ENCODE measurements at places on chromosomes 7 and 10.

GRCh38 chr10:6240254-6240653 is 37.5 kb downstream of the PFKFB3 start:
- DNase-seq = no peak

DNA sequence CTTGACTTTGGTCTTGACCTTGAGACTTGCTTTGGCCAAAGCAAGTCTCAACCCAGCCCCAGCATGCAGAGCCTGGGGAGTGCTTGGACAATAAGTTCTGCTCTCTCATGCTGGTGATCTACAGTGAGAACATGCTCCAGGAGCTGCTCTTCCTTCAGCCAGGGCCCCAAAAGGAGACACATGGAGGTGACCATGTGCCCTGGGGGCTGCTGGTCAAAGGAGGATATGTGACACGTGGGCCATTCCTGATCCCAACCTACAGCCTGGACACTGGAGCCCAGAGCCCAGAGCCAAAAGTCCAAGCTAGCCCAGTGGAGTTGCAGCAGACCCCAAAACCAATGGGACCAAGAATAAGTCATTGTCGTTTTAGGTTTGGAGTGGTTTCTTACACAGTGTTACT is 78.2 kb upstream of the CHST15 start:
- DNase-seq = no peak

GRCh38 chr10:95877881-95878280 is 29.9 kb upstream of the CC2D2B start:
- DNase-seq = no peak

- DNase-seq = no peak
Measured at GRCh38 chr7:13602036-13602435, 387.4 kb downstream of the ETV1 start.

GRCh38 chr7:140605337-140605736 is 35.3 kb downstream of the DENND2A start:
- no peak for DNase-seq
